ENCODE measurements at places on chromosomes 5 and 9.

DNA sequence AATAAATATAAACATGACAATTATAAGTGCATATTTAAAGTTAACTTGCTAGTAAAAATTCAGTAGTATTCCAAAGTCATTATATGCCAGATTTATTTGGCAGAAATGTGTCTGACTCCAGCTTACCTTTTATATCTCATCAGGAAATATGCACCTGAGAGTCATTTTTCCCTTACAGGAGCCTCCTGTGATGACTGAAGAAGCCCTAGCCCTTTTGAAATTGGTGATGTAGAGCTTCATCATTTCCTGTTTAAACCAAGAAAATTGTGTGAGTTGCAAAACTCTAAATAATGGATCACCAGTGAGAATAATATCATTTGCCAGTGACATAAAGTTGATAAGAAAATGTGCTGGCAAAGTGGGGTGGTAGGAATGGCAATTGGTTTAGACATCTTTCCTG lies 42.1 kb upstream of the CTNND2 start:
- no peak for DNase-seq

- no peak for DNase-seq
Measured at GRCh38 chr9:134150557-134151214, 13.7 kb downstream of the RNU6ATAC start.

DNA sequence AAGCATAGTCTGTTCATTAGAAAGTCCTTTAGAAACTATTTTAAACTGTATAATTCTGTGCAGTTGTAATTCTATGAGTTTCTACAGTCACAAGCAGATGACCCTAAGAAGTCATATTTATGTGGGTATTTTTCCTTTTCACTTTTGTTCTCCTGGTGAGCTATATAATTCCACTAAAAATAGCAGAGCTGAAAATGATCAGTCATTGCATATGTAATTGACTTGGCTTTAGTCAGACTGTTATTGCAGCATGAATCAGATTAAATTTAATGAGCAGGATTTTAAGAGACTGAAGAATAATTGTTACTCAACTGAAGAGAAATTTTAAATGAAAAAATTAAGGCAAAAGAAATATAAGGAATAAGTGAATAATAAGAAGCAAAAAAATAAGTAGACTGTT lies 108.5 kb downstream of the MTREX start:
- no peak for DNase-seq

- DNase-seq, result no peak
Measured at GRCh38 chr9:15156241-15156640, 150.8 kb downstream of the TTC39B start.

DNA sequence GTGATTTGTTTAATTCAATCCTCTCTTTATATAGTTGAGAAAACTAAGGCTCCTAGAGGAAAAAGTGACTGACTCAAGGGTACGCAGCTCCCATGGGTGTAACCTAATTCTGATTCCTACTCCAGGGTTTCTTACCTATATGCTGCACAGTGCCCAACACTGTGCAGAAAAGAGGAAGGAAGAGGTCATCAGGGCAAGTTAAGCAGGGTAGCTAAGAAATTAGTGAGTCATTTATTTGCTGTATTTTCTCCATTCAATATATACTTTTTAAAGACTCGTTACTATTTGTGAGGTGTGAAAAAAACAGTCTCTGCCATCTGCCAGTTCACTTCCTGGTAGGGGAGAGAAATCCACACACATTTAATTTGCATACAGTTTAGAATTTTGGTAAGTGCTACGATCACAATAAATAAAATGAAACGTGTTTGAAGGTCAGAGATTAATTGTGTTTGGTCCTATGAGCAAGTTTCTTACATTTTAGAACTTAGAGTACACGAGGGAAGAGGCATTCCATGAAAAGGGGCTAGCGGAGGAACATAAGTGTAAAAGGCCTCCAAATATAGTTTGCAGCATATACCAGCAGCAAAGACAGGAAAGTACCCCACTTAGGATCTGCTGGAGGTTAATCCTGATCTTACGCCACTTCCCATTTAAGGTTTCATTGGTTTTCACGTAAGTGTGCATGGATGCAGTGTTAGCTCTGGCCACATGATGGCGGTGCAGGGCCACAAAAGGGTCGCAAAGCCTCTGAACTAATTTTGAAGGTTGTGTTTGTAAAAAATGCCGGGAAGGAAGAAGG lies 59.9 kb upstream of the TLR4 start:
- peak; percentile 61 for DNase-seq

DNA sequence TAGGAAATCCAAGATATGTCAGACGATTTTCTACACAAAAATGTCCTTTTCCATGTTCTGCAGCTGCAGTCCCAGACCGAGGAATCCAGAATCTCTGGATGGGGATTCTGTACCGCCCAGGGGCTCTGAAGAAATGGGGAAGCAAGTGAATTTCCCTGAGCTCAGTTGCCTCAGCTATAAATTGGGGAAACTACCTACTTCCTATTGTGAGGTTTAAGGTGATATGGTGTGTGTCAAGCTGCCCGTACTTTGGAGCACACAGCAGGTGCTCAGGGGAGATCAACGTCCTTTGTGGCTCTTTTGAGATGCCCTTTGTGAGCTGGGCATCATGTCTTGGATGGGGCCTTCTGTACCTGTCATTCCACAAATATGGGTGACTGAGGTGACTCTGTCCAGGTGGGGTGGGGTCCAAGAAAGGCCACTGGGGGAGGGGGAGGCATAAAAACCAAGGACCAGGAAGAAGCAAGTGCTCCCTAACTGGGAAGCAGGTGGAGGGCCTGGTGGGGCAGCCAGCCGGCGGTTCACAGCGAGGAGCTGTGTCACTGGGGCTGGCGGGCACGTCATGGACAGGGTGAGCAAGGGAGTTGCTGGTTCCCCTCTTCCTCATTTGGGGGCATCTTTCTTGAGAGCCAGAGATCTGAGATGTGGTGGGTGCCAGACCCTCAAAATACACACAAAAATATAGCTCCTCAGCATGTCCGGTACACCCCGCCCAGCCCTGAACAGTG lies 116.0 kb downstream of the CRB2 start:
- DNase-seq, result no peak

DNA sequence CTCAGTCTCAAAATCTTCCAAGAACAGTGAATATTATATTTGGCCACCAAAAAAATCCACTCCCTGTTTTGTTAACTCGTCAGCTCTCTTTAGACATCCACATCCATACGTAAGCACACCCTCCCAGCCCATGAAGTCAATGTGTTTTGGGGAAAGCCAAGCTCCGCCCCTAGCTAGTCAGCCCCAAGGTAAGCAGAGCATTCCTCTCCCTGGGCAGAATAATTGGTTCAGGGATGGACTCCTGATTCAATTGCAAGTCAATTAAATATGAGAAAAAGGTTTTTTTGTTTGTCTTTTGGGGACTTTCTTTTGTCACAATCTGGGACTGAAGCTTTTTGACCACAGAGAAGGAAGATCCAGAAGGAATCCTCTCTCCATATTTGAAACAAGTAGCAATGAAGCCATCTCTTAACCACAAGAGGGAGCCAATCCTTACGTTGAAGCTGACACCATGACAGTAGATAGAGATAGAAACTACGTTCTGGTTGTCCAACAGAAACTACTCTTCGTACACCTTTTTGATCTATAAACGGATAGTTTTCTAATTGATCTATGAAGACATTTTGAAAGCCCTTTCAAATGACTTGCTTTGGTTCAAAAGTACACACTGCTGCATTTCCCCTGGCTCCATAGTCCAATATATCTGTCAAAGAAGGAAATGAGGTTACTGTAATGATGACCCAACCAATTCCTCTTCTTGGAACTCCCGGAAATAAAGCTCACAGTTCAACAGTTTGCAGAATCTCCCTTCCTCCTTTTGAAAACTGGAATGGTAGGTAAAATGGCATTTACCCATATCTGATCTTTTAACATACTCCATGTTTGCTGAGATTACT lies 166.4 kb downstream of the TLE1 start:
- peak; percentile 10 for DNase-seq

GRCh38 chr9:86731511-86732063 lies 215.7 kb downstream of the GAS1 start:
- no peak for DNase-seq

DNA sequence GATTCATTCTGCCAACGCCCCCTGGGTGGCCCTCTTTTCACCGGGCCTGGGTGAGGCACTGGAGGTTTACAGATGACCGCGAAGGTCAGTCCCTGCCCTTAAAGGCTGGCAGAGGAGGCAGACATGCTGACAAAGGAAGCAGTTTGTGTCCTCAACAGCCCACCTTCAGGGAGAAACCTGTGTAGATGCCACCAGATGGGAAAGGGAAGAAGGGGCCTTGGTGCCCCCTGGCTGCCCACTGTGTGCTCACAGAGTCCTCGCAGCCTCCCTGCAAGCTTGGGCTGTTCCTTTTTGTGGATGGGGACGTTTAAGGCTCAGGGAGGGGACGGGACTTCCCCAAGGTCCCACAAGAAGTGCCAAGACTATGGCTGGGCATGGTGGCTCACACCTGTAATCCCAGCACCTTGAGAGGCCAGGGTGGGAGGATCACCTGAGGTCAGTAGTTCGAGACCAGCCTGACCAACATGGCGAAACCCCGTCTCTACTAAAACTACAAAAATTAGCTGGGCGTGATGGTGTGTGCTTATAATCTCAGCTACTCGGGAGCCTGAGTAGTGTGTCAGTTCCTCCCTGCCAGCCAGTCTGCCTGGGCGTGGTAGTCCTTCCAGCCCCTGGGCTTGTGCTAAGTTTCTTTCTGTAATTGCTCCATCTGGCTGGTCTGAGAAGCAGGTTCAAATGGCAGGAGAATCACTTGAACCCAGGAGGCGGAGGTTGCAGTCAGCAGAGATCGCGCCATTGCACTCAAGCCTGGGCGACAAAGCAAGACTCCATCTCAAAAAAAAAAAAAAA lies 36.2 kb downstream of the NEK6 start:
- DNase-seq, result no peak

- DNase-seq, result no peak
Measured at GRCh38 chr9:111559000-111559610, 34.1 kb downstream of the ZNF483 start.

DNA sequence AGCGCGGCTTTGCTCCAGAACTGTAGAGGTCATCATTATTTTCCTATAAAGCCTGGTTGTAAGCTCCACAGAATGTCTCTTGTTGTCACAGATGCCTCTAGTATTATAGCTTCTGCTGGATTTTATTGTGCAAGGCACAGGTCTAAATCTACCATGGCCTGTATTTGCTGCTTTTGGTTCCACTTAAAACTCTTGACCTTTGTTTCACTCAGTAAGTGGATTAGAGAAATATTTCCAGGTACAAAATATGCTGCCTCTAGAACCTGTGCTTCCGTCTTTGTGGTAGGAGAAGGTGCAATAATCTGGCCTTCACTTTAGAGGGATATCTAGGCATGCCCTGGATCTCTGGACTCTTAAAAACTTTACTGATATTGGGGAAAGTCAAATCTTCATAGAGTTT lies 476.6 kb upstream of the CD180 start:
- no peak for DNase-seq

DNA sequence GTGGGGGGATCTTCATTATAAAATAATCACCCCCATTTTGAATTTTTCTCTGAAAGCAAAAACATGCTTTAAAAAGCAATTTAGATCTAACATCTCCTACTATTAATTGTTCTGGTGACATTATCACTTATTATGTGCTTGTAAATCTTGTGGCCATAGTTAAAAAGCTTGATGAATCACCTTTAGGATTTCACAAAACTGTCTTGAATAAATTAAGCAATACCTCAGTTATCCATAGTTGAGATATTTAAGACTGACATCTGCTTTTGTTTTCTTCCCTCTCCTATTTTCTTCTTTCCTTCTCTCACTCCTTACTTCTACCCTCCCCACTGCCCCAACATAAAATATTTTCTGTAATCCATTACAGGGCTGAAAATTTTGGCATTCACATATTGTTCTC lies 84.8 kb downstream of the SLC1A3 start:
- no peak for DNase-seq

DNA sequence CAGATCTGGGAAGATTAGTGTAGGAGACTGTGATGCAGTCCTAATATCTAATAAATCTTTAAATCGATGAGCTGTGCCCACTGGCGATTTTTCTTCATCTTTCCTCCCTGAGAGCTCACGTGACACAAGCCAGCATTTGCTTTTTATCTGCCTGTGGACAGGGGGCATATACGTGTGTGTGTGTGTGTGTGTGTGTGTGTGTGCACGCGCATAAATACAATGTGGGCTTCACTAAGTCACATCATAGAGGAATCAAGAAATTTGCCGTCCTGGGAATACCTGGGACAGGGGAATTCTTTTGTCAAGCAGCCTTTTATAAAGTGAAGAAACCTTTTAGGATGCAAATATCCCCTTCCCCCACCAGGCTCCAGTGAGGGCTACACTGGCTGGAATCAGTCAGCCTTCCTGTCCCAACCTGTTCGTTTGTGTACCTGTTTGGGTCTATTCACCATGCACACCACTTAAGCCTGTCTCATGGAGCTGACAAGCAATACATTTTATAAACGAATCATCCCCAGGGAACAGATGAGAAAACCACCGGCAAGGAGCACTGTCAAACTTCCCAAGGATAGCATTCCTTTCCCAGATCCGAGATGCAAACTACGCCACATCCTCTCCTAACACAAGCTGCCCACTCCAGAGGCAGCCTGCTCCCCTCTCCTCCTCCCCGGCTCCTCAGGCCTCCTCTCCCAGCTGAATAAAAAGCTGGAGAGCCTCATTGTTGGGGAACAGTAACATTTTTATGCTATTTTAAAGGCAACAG lies 2.7 kb downstream of the EPB41L4B start:
- DNase-seq, result no peak

GRCh38 chr5:31671339-31671741 lies 32.4 kb downstream of the PDZD2 start:
- DNase-seq, result no peak

GRCh38 chr9:114037961-114038723 lies 40.0 kb downstream of the AMBP start:
- no peak for DNase-seq

DNA sequence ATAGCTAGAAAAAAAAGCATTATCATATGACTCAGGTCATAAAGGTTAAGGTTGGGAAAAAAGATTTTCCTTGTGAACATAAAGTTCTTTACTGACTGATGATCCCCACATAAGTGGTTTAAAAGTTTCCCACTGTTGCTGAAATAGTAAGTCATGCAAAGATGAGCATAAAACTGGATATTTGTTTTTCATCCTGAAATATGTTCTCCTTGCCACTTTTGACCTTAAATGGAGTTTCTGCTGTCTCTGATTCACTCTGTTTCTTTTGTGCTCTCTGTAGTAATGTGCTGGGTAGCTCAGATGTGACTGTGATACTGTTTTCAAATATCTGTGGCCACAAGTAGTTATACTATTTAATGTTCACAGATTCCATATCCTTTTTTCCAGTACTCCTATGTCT lies 162.5 kb upstream of the GAS1 start:
- no peak for DNase-seq

DNA sequence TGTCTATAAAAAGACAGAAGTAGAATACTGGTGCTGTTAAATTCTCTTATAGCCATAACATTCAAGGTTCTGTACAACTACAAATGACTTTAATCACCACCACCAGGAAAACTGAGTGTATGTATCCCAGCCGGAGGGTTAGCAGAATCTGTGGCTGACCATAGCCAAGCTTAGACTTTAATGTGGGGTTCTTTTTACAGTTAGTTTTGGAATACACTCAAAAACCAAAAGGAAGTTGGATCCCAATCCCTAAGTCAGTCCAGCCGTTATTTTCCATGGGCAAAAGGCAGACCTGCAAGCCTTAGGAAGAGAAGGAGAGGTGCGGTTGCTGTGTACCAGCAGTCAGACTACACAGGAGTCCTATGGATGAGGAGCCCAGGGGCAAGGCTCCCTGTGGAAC lies 179.8 kb downstream of the ENC1 start:
- DNase-seq, result no peak
